ENCODE measurements at places on chromosomes 12 and 14.

DNA sequence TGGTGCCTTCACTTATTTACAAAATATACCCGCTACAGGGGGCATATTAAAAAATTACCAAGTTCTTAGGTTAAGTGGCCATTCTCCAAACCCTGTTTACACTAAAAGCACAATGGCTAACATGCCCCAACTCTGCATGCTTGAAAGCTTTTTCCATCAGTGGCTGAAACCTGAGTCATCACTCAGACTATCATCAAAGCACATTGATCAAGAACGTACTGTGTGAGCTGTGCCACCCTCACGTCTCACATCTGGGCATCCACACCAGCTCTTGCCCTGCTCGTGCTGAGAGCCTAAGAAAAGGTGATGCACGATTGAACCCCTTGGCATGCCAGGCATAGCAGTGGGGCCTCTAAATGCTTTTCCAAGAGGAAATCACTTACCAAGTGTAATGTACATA is 13.2 kb downstream of the AQP6 start:
- no peak for DNase-seq

- no peak for DNase-seq
Observed at GRCh38 chr12:53443955-53444354, 2.4 kb downstream of the PRR13 start.

DNA sequence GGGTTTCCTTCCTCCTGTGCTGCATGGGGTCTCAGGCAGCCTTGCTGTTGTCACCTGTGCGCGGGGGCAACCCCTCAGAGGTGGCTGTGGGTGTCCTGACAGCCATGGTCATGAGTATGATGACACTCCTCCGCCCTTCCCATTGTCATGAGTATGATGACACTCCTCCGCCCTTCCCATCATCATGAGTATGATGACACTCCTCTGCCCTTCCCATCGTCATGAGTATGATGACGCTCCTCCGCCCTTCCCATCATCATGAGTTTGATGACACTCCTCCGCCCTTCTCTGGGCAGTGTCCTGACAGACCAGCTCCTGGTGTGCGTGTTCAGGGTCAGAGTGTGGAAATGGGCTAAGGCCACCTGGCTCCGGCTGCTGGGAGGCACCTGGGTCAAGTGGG is 40.0 kb downstream of the FBRSL1 start:
- DNase-seq = no peak

GRCh38 chr12:57276935-57277563 is 26.1 kb upstream of the STAC3 start:
- peak; percentile 34 for DNase-seq

- no peak for DNase-seq
Observed at GRCh38 chr12:44558340-44559100, 317.6 kb downstream of the NELL2 start.

- no peak for DNase-seq
Observed at GRCh38 chr12:131872154-131873051, 22.0 kb upstream of the ULK1 start.

GRCh38 chr12:12916135-12916944 is 25.0 kb downstream of the GPRC5A start:
- peak; percentile 45 for DNase-seq

GRCh38 chr14:55705651-55706364 is 125.8 kb downstream of the KTN1 start:
- DNase-seq = peak; percentile 46

GRCh38 chr12:112714166-112714710 is 77.3 kb upstream of the RPH3A start:
- no peak for DNase-seq

- DNase-seq = no peak
Observed at GRCh38 chr12:64252681-64253080, 30.6 kb upstream of the KICS2 start.

GRCh38 chr14:100894416-100894815 is 9.1 kb downstream of the RTL1 start:
- DNase-seq = no peak

DNA sequence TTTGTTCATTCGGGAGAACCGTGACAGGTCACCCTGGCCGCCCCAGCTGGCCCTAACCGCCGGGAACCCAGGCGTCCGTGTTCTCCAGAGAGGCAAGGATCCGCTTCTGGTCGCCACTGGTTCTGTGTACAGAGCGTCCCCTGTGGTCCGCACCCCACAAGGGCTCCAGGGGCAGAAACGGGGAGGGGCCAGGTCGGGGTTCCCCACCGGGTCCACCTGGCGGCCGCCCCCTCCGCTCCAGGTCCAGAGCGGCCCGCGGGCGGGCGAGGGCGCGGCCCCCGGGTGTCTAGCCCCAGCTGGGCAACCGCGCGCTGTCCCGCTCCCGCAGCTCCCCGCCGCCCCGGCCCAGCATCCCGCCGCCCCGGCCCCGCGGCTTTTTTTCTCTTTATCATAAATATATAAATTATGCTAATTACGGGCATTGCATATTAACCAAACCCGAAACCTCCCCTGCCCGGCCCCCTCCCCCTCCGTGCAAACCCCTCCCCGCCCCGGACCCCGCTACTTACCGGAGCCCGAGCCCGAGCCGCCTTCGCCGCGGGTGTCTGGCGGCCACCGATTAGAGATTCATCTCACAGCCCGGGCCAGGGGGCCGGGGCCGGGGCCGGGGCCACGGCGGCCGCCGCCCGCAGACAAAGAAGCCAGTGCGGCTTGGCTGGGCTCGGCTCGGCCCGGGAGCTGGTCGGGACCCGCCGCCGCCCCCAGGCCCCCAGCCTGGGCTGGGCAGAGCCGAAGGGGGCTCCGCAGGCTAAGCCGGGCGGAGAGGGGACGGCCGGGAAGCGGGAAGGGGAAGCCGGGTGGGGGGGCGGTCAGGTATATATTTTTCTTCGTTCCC is 512 bp downstream of the POU6F1 start:
- no peak for DNase-seq

GRCh38 chr12:18446061-18446644 is 184.8 kb downstream of the PIK3C2G start:
- DNase-seq = no peak

DNA sequence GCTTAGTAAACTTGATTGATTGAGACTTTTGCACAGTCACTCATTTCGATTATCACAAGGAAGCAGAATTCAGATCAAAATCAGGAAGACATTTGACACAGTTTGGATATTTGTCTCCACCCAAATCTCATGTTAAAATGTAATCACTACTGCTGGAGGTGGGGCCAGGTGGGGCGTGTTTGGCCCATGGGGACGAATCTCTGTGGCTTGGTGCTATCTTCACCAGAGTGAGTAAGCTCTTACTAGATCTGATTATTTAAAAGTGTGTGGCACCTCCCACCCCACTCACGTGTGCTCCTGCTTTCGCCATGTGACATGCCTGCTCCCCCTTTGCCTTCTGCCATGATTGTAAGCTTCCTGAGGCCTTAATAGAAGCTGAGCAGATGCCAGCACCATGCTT is 291.4 kb downstream of the PCNX1 start:
- no peak for DNase-seq

DNA sequence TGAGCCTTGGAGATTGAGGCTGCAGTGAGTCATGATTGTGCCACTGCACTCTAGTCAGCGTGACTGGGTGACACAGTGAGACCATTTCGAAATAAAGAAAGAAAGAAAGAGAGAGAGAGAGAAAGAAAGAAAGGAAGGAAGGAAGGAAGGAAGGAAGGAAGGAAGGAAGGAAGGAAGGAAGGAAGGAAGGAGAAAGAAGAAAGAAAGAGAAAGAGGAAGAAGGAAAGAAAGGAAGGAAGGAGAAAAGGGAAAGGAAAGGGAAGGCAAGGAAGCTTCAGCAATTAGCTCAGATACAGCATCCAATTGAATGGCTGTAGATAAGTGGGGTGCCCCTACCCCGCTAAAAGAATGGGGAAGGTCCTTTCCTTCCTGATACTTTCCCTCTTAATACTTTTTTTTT is 9.5 kb upstream of the NAA30 start:
- no peak for DNase-seq

DNA sequence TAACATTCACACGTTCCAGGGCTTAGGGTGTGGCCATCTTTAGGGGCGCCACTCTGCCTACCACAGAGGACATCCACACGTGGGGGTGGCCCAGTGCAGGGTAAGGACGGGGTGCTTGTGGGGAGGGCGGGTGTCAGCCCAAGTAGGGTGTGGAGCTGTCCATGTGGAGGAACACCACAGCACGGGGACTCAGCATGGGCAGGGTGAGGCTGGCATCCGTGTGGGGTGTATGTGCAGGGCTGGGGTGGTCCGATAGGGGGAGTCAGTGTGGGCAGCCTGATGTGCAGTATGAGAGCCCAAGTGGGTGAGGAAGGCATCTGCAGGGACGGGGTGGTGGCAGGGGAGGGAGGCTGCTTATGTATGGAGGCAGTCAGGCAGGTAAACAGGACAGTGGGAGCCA is 17.7 kb downstream of the PSMC1 start:
- DNase-seq = no peak

DNA sequence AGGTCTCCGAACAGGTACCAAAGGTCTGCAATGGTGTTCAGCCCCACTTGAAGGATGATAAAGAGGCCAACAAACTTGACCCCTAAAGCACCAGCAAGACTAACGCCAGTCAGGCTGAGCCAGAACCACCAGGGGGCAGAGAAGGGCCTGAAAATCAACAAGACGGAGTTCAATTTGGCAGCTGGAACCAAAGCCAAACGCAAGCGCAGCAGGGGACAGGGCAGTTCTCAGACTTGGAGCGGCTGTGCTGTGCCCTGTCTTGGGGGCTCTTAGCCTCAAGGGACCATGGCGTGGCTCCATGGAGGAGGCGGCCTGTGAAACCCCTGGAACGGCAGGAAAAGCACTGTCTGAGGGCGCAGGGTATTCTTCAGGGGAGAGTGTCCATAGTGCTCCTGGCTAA is 19.6 kb downstream of the POMT2 start:
- peak; percentile 75 for DNase-seq

DNA sequence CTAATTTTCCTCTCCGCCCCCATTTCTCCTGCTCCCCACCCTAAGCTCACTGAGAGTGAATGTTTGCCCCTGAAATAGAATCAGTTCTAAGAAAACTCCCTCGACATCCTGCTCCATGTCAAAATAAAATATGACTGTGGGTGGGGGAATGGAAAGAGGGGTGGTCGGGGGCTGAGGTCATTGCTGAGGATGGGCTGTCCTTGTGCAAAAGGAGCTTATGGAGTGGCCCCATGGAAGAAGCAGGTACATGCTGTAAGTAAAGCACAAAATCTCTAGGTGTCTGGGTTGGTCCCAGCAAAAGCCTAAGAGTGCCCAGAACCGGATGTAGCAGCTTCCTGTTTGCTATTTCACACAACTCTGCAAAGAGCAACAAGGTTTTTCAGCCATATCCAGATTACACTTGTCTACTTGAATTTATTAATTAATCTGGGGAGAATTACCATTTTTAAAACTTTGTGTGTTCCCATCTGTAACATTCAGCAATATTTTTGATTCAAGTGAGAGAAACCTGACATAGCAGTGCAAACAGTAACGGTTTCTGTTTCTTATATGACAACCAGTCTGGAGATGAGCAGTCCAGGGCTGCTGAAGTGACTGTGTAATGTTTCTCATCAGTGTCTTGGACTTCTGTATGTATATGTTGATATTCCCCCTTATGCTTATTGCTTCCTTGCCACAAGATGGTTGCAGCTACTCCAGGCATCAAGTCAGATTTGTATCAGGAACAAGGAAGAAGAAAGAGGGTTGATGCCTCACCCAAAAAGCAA is 40.4 kb upstream of the GZMB start:
- DNase-seq = no peak

DNA sequence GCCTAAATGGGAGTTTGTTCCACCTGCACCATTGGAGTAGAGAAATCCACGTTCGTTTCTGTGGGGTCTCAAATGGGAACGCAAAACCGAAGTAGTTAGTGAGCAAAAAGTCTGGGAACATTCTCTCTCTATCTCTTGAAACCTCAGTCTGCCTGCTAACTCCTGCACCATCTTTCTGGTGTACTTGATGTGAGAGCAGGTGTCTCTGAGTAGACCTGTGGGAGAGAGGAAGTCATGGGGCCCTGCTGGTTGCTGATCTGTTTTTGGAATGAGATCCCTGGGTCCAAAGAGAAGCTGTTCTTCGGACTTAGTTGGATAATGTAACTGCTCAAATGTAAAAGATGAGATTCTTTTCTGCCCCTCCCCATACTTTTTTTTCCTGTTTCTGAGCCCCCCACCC is 57.3 kb downstream of the MAX start:
- no peak for DNase-seq

- DNase-seq = no peak
Observed at GRCh38 chr12:70427611-70428010, 61.5 kb downstream of the KCNMB4 start.

DNA sequence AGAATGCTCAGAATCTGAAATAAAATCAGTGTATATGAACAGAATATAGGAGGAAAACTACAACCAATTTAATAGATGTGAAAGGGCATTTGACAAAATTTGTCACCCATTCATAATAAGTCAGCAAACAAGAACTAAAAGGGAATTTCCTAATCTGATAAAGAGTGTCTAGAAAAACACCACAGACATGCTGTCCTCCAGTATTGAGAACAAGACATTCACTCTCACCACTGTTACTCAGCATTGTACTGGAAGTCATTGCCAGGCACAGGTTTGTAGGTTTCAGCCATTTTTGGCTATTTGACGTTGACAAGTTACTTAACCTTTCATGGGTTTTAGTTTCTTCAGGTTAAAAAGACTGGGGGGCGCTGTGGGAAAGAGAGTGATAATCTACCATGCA is 13.2 kb downstream of the EIF2S1 start:
- DNase-seq = no peak

- no peak for DNase-seq
Observed at GRCh38 chr12:110600254-110600653, 13.7 kb upstream of the TCTN1 start.

DNA sequence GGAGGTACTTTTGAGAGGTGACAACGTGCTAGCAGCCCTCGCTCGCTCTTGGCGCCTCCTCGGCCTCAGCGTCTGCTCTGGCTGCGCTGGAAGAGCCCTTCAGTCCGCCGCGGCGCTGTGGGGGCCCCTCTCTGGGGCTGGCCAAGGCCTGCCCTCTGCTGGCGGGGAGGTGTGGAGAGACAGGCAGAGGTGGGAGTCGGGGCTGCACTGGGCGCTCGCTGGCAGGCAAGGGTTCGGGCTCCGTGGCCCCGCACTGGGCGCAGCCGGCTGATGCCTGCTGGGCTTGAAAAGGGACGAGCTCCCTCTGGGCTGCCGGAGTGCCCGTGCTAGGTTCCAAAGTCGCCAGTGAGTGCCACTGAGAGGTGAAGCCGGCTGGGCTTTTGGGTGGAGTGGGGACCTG is 580.0 kb downstream of the DIO2 start:
- DNase-seq = no peak

DNA sequence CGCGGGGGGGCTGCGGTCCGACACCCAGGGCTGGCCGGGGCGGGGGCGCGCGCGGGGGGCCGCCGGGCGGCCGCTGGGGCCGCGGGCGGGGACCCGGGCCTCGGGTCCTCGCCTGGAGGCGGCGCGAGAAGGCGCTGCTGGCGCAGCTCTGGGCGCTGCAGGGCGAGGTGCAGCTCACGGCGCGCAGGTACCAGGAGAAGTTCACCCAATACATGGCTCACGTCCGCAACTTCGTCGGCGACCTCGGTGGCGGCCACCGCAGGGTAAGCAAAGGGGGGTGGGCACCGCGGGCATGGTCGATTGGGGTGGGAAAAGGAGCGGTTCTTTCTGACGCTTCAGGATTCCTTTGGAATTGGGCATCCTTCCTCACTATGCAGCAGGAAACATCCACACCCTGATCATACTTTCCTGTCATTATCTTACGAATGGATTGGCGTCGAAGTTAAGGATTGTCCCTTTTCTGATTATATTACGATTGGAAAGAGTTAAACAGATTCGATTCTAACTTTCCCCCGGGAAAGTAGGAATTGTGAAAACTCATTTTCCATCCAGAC is 798 bp downstream of the PDZRN4 start:
- DNase-seq = no peak

All from LNCaP clone FGC (cell line).